Naive thymus-derived CD4-positive, alpha-beta T cell (primary cell): ENCODE measurements at places on chromosomes 5 and 9. TPM values are rescaled to one million over a fixed set of nuclear protein-coding genes. Genes with fewer than 3 reads are reported as not detected.

GRCh38 chr5:541539-542318 lies 17.5 kb upstream of the SLC9A3 start:
- no peak for DNase-seq

GRCh38 chr5:165187815-165188214 lies 1682.4 kb downstream of the MAT2B start:
- no peak for DNase-seq

DNA sequence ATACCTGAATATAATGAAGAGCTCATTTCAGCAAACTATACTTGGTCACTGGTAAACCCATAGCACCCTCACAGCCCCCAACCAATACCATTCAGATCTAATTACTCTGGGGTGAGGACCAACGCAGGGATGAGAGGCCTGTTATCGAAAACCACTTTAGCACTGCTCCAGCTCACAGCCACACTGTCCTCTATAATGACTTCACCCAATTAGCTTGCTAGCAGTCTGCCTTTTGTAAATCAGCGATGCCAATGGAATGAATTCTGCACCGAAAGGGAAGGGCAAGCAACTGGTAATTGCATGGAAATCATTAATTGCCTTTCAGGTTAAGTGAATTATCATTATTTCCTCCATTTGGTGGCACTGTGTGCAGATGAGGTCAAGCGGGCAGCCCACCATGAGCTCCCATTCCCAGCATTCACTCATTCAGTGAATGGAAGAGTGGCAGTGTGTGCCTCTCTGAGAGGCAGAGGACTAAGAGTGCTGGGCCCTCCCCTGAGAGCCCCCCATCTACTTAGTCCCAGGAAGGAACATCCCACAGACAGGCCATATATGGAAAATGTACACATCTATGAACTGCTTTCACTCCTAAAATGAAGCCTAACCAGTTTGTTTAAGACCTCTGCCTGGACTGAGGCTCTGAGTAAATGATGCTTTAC lies 262.1 kb downstream of the SPOCK1 start:
- DNase-seq = no peak

DNA sequence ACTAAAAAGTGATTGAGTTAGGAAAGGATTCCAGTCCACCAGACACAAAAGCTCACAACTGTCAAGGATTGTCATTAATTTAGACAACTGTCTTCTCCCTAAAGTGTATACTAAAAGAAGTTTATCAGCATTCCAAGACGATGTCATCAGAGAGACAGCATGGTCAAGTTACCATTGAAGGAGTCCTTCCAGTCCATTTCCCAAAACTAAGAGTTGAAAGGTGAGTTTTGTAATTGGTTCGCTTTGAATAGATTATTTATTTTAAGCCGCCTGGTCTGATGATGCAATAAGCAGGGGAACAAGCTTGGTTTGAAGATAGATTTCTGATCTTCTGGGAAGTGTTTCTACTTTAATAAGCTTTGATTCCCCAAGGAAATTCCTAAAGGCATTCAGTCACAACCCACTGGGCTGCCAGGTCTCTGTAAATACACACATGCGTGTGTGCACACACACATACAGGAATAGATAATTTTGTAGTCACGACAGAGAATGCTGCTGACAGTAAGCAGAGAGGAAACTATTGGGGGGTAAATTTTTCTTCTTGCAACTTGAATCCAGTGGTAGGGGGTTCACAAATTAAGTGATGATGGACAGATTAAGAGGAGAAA lies 234.8 kb downstream of the PIK3R1 start:
- DNase-seq = no peak

GRCh38 chr9:114240647-114241558 lies 82.0 kb upstream of the ORM1 start:
- DNase-seq = no peak

GRCh38 chr9:10690546-10690945 lies 77.7 kb upstream of the PTPRD start:
- no peak for DNase-seq

- DNase-seq = no peak
These were observed 135.8 kb upstream of the CDH12 start for GRCh38 chr5:22988937-22989336.

DNA sequence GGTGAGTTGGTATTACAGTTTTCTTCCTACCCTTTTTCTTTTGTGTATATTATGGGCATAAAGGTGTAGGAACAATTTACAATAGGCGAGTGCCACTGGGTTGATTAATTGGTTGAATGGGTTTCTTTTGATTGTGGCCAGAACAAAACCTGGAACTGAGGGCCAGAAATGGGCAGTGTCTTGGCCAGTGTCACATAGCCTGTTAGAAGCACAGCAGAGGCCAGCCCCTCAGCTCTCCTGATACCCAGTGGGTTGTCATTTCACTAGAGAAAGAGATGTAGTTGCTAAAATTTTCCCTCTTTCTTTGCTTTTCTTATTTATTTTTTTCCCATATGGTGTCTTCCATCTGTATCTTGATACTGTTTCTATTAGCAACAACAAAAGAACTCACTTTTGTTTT lies 38.8 kb upstream of the SEMA6A start:
- no peak for DNase-seq

DNA sequence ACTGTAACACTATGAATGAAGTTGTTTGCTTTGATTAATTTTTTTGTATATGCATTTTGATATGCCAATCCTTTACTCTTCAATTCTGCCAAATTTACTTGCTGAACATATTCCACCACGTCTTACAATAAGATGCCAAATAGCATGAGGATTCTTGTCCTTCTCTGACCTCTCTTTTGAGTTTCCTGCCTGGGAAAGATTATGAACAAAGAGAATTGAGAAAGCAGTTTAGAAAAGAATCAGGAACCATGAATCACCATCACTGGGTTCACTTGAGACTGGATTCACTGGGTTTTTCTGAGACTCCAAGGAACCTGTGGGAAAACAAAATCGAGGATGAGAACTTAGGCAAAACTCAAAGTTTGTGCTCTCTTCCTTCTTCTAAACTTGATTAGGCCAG lies 256.5 kb downstream of the CETN3 start:
- DNase-seq = no peak

Gene LOX
- not detected for total RNA-seq

Gene PAEP
- not detected for total RNA-seq

Gene PCDHA10
- not detected for total RNA-seq

Gene SARDH
- total RNA-seq = 16.5 TPM
